NCI-H1436 (cell line): ENCODE measurements at places on chromosomes 12 and 14.

- DNase-seq = no peak
Observed at GRCh38 chr12:115574826-115575225, 702.7 kb downstream of the MED13L start.

- DNase-seq = no peak
Observed at GRCh38 chr14:28461389-28461788, 305.2 kb upstream of the FOXG1 start.

DNA sequence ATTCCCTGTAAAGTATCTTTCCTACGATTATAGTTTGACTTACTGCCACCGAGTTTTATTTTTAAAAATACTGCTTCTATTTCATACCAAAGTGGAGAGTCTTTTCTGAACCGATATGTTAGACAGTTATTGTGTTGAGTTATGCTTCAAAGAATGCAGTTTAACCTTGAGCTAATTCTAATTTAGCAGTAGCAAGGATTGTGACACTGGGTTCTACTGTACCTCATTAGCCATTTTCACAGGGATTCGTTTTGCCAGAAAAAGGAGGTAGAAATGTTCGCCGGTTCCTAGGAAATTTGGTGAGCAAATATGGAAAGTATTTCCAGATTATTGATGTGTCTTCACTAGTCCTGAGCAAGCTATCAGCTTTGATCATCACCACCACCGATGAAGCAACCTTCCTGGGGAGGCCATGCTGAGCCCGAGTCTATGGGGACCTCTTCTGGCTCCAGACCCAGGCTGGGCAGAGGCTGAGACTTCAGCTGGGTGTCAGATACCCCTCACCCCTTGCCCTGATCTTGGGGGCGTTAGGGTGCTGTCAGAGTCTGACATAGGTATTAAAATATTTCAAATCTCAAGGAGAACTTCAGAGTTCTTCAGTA, 13.6 kb downstream of the GLRX5 start:
- no peak for DNase-seq

DNA sequence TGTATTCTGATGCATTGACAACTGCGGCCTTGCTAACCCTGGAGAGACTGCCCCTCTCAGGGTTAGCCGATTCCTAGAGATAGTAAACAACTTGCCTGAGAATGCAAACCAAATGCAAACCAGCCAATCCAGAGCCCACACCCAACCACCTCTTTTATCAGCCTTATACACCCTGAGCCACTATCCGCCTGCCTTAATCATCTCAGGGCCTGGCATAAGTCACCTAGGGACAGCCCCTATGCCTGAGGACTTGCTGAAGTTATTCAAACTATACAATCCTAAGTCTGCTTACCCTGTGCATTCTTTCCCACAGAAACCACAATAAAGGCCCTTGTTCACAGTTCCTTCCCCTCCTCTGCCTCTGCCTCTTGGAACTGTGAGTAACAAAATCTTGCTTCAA, 177.2 kb downstream of the KCNA5 start:
- no peak for DNase-seq

DNA sequence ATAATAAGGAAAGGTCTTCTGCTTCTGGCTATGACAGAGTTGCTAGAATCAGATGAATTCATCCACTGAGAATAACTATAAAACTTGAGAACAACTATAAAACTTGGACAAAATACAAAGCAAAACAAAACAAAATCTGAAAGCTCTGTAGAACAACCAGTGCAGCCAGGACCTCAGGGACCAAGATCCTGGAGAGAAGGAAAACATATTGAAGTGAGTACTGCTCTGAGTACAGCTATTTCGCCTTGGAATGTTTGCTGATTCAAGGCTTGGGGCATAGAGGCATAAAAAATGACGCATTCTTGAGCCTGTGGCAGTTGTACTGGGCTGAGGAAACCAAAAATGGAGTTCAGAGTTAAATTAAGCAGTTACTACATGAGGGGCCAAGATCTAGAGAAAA, 21.7 kb downstream of the FOXA1 start:
- DNase-seq = no peak

- no peak for DNase-seq
Observed at GRCh38 chr12:34398366-34398705, 376.0 kb downstream of the ALG10 start.

- DNase-seq = no peak
Observed at GRCh38 chr14:90546767-90547166, 149.9 kb downstream of the CALM1 start.

- DNase-seq = no peak
Observed at GRCh38 chr12:122845865-122846621, 10.8 kb downstream of the HIP1R start.

DNA sequence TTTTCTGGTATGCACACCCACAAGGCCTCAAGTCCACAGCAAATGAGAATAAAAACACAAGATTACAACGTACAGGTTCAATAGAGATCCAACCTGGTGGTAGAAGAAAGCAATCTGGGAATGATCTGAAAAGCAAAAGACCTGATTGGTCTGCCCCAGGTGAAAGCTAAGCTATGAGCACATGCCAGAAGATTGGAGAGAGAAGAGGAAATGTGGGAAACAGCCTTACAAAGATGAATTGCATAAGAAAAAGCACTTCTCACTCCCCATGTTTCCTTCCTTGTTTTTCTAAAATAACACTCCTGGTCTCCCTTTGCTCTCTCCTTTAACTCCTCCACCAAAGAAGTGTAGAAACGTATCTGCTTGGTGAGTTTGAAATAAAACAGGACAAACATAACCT, 77.3 kb upstream of the ANO6 start:
- no peak for DNase-seq

DNA sequence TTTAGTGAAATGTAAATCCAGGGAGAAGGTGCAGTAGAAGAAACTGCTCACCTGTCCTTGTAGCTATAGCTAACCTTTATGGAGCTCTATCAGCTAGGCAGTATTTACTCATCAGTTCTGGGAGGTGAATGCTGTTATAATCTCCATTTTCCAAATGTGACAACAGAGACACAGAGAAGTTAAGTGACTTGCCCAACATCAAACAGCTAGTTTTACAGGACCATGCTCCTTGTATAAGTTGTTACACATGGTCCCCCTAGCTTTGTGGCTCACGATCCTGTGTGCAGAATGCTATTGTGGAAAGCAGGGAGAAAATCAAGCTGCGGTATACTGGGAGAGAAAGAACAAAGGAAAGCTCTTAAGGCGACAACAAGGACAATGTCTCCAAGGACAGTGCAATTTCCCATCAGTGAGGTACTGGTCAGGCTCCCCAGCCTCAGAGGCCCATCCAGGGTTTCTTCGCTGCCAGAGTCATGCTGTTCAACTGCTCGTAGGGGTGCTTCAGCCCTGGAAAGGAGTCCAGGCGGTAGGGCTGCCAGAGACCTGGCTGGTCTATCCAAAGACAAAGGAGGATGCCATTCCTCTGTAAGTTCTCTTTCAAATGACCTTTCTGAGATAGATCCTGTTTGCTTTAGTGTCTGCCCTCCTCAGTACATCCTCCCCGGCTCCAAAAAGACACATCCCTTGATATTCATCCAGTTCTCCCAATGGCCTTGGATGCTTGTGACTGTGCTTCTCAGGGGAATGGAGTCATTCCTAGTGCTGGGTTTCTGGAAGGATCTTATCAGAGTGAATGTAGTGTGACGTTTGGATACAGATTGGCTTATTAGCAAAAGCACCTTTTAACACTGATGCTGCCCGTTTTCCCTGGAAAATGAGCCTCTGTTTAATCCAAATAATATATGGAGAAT, 95.5 kb downstream of the ARF6 start:
- DNase-seq = no peak

- no peak for DNase-seq
Observed at GRCh38 chr14:22509751-22510300, 79.2 kb downstream of the DAD1 start.

DNA sequence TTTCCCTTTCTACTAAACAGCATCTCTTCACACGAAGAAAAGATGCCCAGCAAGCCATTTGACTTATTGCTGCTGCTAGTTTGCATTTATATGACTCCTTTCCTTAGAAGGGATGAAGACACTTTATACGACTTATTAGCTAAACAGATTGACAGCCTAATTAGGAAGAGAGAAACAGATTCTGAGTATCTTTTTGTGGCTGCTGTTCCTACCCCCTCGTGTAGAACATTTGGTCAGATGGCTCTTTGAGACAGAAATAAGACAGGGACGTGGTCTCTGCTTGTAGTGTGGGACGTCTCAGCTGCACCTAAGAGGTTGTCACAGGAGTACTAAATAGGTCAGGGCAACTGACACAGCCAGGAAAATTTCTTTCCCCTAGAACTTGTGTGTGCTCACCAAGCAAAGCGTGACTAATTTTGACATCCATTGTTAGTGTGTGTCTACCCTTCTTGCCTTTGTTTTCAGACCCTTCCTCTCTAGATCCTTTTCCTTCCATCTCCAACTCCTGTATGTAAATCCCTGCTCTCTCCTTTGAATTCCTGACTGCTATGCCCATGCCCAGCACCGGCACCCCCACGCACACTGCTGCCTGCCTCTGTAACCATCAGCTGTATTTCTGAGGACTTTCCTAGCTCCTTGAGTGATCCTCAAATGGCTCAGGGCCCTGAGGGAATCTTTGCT, 83.2 kb downstream of the DAD1 start:
- DNase-seq = no peak

- no peak for DNase-seq
Observed at GRCh38 chr12:29023436-29024076, 125.5 kb upstream of the FAR2 start.
